Brain microvascular endothelial cell (primary cell): ENCODE measurements at places on chromosomes 5 and 9.

- no peak for DNase-seq
These were observed 229.0 kb downstream of the ELAVL2 start for GRCh38 chr9:23596913-23597634.

DNA sequence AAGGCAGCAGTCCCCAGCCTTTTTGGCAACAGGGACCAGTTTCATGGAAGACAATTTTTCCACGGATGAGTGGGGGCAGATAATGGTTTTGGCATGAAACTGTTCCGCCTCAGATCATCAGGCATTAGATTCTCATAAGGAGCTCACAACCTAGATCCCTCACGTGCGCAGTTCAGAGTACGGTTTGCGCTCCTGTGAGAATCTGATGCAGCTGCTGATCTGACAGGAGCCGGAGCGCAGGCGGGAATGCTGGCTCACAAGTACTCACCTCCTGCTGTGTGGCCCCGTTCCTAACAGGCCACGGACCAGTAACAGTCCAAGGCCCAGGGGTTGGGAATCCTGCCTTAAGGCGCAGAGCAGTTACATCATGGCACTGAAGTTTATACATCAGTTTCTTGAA is 3.3 kb upstream of the BRD3 start:
- DNase-seq = no peak

DNA sequence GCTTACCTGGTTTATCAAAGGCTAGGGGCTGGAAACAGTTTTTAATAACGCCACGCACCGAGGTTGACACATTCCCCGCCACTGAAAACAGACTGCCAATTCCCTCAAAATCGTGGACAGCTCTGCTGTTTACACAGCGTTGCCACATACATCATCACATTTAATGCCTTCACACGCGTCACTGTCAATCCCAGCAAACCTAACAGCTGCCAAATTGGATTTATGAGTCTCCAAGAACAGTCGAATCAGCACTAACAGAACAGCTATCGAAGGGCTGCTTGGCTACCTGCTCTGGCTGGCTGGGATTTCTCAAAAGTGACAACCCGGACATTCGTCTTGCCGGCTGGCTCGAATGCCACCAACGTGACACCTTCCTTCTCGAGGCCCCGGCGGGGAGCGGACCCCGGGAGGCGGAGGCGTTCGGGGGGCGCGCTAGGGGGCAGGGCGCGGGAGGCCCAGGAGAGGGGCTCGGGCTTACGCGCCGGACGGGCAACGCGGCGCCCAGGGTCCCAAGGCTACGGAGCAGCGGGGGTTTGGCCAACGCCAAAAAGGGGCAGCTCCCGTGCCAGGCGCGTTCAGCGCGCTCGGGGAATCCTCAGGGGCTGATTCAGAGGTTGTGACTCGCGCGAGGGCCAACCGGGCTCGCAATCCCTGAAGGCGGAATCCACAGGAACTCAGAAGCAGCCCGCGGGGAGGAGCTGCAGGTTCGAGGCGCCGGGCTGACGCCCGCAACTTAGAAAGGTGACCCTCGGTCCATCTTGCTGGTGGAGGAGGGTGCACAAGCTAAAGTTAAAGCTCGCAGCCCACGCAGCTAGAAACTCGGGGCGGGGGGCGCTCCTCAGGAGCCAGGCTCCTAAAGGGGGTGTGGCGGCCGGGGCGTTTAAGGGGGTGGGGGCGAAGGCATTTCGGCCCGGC is 1.2 kb downstream of the CDC14B start:
- peak; percentile 48 for DNase-seq

DNA sequence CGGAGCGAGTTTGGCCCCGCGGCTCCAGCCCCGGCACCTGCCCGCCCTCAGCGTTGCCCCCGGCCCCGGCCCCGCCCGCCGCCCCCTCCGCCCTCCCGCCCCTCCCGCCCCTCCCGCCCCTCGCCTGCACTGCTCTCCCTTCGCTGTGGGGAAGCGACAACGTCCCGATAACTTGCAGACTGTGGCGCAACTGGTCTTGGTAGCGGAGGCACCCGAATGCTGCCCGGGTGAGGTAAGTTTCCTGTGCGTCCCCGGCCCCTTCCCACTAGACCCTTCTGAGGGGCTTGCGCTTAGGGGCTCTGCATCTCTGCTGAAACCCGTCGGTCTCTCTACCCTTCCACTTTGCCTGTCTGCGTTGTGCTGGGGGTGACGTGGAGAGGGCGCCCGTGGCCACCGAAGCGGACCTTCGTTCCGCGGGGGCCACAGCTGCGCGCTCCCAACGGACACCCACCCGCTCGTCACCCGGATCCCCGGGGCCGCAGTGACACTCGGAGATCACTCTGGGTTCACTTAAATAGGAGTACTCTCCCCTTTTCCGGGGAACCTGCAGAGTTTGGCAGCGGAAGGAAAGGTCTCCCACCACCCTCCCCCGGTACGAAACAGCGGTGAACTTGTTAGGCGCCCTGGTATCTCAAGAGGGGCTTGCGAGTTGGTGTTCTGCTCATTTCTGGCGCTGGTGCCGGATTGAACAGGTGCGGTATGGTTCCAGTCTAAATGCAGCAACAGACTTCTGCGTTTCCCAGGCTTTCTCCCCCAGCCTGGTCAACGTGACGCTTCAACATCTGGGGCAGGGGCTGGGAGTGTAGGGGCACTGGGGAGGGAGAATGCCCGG is 707 bp downstream of the PIP5K1B start:
- DNase-seq = no peak

DNA sequence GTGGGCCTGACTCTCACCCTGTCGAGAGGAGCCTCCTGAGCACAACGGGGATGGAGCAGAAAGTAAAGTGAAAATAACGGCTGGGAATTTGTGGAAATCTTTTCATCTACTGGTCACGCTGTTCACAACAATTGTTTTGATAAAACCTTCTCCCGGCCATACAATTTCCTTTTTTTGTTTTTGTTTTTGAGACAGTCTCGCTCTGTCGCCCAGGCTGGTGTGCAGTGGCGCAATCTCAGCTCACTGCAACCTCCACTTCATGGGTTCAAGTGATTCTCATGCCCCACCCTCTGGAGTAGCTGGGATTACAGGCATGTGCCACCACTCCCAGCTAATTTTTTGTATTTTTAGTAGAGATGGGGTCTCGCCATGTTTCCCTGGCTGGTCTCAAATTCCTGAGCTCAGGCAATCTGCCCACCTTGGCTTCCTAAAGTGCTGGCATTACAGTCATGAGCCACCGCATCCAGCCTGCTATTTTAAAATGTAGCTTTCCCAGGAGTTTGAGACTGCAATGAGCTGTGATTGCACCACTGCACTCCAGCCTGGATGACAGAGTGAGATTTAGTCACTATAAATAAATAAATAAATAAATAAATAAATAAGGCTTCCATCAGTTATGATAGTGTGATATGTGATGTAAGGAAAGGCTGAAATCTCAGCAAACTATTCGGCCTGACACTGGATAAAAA is 73.5 kb upstream of the PTGER4 start:
- peak; percentile 40 for DNase-seq

GRCh38 chr5:176405656-176406435 is 10.5 kb downstream of the CLTB start:
- DNase-seq = no peak

GRCh38 chr9:34123682-34124081 is 2.8 kb downstream of the DCAF12 start:
- no peak for DNase-seq

DNA sequence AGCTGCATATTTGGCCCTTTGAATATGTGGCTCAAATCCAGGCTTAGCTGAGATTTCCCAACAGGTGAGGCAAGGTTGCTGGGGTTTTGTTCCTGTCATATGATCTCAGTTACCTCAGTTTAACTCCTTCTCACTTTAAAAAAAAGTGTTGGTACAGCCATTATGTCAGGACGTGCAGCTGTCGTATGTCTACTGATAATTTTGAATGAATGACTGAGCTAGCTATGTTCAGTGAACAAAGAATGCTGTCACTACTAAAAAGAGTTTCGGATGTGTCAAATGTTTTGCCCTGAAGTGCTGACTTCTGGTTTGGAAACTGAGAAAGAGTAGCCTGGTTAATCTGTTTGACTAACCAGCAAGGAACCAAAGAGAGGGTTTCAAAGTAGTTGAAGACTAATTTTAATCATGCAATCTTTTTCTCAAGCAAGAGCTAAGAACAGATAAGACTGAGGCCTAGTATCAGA is 106.3 kb upstream of the NR3C1 start:
- DNase-seq = no peak
